ENCODE measurements at places on chromosomes 6 and 20. TPM values are rescaled to one million over a fixed set of nuclear protein-coding genes. Genes with fewer than 3 reads are reported as not detected.

The CDH26 gene
- 2.5 TPM for total RNA-seq

The RBBP9 gene
- 12.2 TPM for total RNA-seq

The TRIM15 gene
- not detected for total RNA-seq

The SLC22A2 gene
- not detected for total RNA-seq

The ADGRF5 gene
- total RNA-seq, result 18.1 TPM

The LHFPL5 gene
- not detected for total RNA-seq

The RIN2 gene
- 121 TPM for total RNA-seq

The SLC22A3 gene
- 91.5 TPM for total RNA-seq

The HECA gene
- 46.7 TPM for total RNA-seq

The CCN2 gene
- total RNA-seq, result 1,207 TPM

The MUC21 gene
- total RNA-seq, result not detected

The PGC gene
- 53.1 TPM for total RNA-seq
